G401 (cell line): ENCODE measurements at places on chromosomes 5 and 9.

- no peak for DNase-seq
Observed at GRCh38 chr9:36486933-36487481, 85.7 kb upstream of the MELK start.

DNA sequence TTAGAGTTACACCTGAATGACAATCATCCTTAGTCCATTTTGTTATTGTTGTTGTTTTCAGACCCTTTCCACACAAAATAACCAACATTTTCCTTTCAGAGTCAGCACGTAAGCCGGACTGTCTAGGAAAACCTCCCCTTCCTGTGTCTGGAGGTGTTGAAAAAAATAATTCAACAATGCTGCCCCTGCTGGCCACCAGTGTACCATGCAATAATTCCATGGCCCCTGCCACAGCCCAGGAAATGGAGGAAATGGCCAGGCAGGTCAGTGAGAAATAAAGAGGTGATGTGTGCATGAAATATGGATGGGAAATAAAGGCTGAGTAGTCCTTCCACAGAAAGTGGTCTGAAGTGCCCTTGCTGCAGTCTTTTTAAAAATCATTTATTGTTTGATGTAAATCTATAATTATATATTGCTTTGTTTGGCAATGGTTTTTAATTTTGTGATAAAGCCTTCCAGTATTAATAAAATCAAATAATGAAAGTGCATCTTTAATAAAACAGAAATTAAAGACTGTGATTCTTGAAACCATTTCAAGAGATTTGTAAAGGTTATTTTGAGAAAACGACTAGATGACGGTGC, 152.8 kb upstream of the PAPPA start:
- peak; percentile 9 for DNase-seq

- no peak for DNase-seq
Observed at GRCh38 chr9:78507037-78507436, 210.1 kb downstream of the PSAT1 start.

DNA sequence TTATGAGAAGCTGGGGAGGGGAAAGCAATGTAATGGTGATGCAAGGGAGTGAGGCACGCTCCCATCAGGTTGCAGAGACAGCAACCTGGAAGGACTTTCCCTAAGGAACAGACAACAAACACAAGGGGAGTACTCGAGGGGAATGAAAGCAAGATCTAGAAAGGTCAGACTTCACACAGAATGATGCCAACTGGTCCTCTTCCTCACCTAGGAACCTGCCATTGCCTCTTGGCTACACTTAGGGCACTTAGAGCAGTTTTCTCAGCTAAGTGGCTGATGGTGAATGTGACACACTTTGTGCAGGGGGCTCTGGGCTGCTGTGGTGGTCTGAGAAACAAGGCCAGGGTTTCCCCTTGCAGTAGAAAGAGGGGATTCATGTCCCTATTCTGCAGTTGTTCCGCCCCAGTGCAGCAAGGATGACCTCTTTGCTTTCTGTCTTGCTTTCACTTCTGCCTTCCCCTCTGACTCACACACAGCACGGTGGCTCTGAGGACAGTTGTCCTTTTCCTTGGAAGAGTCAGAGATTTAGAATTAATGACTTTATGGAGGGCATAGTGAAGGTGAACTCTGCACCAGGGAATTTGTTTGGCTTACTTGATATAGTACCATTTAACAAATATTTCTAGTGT, 394.0 kb upstream of the KLF4 start:
- DNase-seq: no peak

GRCh38 chr5:121755266-121755665, 96.4 kb upstream of the FTMT start:
- DNase-seq: no peak

DNA sequence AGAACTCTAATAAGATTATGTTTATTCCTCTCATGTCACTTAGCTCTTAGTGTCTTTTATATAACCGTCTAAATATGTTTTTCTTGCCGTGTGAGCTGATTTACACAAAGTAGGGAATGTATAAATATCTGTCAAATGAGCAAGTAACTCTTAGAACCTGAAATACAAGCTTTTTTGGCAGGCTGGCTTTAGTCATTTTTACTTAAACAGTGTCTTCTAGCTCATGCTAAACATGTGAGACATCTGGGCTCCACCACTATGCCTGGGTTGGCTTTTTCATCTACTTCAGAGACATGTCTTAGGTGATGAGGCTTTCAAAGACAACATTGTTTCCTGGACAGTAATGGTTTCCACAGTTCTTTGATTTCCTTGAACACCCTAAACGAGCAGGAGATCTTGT, 137.2 kb upstream of the ZNF608 start:
- no peak for DNase-seq

DNA sequence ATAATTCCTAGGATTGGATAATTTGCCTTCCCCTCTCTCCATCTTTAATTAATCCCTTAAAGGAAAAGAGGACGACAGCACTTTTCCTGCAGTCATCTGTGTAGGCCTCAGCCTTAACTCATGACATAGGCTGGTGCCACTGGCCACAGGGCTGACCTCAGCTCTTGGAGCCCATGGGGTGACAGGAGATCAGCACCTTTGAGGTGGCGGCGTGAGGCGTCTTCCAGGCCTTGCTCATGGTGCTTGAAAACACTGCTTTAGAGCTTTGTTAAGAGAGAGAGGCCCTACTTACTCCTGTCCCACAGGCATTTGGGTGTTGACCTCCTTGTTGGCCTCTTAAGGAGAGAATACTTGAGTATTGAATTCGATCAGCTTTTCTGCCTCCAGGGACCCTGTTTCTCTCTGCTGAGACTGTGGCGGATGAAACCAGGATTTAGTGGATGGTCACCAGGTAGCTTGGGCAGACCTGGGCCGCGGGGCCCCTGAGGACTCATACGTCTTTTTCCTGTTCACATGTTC, 23.4 kb downstream of the TENT4A start:
- no peak for DNase-seq

DNA sequence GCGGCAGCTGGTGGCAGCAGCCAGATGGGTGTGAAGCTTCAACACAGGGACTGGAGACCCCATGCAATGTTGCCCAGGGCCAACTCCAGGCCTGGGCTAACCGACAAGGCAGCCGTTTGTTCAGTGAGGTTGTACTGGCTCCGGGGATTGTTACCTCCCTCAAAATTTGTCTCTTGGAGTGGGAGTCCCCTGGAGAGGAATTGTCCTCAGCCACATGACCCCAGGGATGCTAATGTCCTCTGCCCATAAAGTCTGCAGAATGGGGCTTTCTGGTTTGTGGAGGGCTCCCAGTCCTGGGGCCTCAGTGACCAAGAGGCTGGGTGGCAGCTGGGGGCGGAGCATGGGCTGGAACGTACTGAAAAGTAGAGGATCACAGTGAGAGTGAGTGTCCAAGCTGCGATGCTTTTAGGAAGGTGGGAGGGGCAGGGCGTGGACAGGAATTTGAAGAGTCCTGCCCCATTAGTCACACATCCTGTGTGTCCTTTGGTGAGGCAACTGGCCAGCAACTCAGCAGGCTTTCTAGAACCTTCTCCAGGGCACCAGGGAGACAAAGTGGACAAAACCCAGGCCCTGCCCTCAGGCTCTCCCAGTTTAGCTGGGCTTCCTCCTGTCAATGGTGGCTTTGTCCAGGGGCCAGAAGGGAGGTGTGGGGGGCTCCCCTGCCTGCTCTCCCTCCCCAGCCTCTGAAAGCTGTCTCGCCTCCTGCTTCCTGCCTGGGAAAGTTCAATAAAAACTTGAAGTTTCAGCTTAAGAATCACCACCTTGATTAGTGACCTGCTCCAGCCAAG, 114.0 kb downstream of the NSG2 start:
- DNase-seq: no peak

DNA sequence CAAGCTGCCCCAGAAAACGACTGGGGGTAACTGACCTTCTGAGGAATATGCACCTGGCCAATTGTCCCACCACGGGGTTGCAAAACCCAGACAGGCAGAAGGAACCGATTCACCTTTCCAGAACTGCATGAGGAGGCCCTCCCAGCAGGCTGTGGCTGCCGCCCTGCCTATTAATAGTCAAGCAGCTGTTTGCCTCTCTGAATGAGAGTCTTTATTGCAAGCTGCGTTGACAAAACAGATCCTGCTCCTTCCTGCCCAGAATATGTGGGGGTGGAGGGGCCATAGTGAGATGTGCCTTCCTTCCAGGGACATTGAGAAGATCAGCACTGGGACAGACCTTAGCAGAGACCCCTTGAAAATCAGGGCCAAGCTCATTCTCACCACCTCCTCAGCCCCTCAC, 18.3 kb upstream of the TCOF1 start:
- DNase-seq: no peak

GRCh38 chr9:90464978-90465377, 177.6 kb downstream of the DIRAS2 start:
- no peak for DNase-seq

GRCh38 chr5:157204765-157205164, 24.1 kb downstream of the ITK start:
- no peak for DNase-seq

- no peak for DNase-seq
Observed at GRCh38 chr5:178196281-178196812, 8.0 kb upstream of the HNRNPAB start.

DNA sequence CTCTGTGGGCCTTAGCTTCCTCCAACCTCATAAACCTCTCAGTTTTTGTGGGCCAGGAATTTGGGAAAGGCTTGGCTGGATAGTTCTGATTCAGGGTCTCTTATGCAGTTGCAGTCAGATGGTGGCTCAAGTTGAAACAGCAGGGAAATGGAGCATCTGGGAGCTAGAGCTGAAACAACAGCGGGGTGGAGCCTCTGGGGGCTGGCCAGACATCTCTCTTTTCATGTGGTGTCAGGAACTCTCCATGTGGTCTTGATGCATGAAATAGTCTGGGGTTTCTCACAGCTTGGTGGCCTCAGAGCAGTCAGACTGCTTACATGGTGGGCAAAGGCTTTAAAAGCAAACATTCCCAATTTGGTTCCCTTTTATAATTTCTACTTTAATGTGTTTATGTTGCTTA, 13.5 kb downstream of the ZNF346 start:
- no peak for DNase-seq

DNA sequence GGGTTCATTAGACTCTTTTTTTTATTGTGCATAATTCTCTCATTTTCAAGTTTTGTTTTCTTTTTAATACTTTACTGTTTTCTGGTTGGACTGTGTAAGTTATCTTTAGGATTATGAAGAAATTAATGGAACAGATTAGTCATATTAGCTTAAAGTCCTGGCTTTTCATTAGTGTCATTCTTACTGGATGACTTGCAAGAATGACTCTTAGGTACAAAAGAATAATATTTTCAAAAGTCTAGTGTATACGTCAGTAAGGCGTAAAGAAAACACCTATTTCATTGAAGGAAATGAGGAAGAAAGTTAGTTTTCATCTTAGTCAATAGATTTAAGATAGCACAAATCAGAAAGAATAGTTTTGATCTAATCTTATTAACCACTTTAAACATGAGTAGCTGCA, 20.4 kb downstream of the UHRF2 start:
- no peak for DNase-seq

DNA sequence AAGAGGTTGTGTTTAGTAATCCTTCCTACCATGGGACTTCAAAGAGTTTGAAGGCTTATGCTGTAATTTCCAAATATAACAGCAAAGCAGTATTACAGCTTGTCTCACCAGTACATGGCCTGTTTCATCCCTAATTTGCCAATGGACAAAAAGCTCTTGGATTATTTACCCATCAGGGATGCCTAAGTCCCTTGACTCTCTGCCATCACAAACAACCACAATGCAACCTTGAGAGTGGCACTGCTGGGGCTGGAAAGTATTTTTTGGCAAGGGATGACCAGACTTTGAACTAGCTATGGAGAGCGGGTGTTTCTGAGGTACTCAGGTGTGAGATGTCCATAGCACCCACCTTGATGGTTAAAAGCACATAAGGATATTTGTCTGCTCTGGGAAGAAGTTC, 9.1 kb downstream of the MAMDC2 start:
- no peak for DNase-seq

DNA sequence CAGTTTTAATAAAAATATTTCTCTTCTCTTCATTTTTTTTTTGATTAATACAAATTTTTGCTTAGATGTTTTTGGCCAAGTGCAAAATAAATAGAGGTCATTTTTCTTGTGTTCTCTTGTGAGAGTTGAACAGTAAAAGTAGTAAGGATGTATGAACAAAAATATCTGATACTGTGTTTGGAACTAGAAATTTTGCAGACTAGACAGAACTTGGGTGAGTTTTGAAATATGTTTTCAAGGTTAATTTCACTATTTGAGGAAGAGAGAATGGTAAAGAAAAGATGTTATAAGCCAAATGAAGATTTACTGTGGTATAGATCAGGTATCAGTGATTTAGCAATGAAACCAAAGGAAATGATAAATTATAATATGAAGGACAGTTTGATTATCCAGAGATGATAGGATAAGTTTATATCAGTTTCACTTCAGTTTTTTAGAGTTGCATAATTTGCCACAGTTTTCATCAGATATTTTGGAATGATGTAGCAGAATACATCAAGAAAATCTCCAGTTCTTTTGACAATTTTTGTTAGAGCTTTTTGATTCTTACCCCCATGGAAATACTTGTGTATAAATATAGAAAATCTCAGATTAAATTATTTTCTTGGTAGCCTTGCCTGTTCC, 147.9 kb upstream of the VCAN start:
- DNase-seq: no peak

GRCh38 chr9:134605351-134605965, 36.1 kb upstream of the COL5A1 start:
- DNase-seq: no peak

- no peak for DNase-seq
Observed at GRCh38 chr5:17917465-17917864, 283.2 kb downstream of the TAF11L14 start.
